ENCODE measurements at places on chromosomes 1 and 21.
A peak's percentile ranks its signal among the peaks of the same experiment; 100 is the strongest.

- H3K4me3 ChIP-seq: no peak overlapping the region
- DNase-seq: no peak
- no peaks in the 10 kb centered on the region for H3K27me3 ChIP-seq
- no peaks in the 10 kb centered on the region for H3K4me1 ChIP-seq
- H3K36me3 ChIP-seq: no peaks in the 10 kb centered on the region
Measured at GRCh38 chr1:237851210-237851845, 39.4 kb downstream of the ZP4 start.

DNA sequence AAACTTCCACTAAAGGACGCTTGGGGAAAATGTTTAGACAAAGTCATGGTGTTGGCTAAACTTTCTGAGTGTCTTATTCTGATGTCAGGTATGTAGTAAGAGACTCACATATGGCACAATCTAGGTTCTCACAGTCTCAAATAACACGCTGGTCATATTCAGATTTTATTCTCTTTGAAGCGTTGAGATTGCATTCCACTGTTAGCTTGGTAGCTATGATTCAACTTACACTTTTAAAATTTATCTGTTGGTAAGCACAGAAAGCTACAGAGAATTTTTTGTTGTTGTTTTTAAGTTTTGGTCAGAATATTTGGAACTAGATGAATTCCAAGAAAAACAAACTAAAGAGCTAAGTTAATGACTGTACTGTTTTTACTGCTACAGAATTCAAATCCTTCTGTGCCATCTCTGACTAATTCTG is 126.7 kb downstream of the PRRX1 start:
- no peaks in the 10 kb centered on the region for H3K4me1 ChIP-seq
- H3K4me3 ChIP-seq: no peak overlapping the region
- H3K36me3 ChIP-seq: no peaks in the 10 kb centered on the region
- no peaks in the 10 kb centered on the region for H3K27me3 ChIP-seq
- DNase-seq: no peak
- no peak overlapping the region for H3K27ac ChIP-seq

- H3K27ac ChIP-seq: peak overlapping the region; percentile 75
- peaks cover 22% of the 10 kb centered on the region for H3K4me1 ChIP-seq
- H3K27me3 ChIP-seq: no peaks in the 10 kb centered on the region
- no peak for DNase-seq
Measured at GRCh38 chr1:118339400-118340124, 154.5 kb upstream of the SPAG17 start.

- peaks cover 15% of the 10 kb centered on the region for H3K4me1 ChIP-seq
- H3K27me3 ChIP-seq: peaks cover 19% of the 10 kb centered on the region
- peak overlapping the region; percentile 40 for H3K27ac ChIP-seq
- no peak for DNase-seq
Measured at GRCh38 chr1:10943991-10944730, 68.3 kb upstream of the TARDBP start.

- H3K36me3 ChIP-seq: peaks cover 88% of the 10 kb centered on the region
- no peak overlapping the region for H3K4me3 ChIP-seq
- no peak for DNase-seq
- H3K4me1 ChIP-seq: no peaks in the 10 kb centered on the region
- H3K27me3 ChIP-seq: no peaks in the 10 kb centered on the region
Measured at GRCh38 chr21:46203203-46203600, 18.9 kb upstream of the SPATC1L start.

DNA sequence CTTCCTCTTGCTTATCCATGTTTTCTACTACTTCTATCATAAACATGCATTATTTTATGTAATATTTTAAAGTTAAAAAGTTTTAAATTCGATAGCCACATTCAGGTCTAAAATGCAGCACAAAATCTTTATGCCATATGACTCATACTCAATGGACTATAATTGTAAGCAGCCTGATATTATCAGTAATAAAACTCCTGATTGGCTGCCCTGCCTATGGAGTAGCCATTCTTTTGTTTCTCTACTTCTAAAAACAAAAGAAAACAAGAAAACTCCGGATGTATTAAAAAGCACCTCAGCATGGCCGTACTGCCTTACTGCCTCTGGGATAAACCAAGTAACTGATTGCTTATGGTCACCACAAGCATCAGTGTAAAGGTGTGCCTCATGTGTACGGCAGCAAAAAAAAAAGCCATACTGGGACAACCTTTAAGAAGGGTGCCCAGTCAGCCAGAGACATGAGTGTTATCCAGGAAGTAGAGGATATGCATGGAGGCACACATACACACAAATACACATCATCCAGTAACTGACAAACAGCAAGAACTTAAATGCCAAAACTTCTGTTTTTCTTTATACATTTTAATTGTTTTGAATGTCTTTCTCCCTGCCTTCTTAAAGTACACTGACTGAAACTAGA is 9.2 kb downstream of the SLC35D1 start:
- no peak overlapping the region for H3K4me3 ChIP-seq
- no peak overlapping the region for H3K27ac ChIP-seq
- no peaks in the 10 kb centered on the region for H3K27me3 ChIP-seq
- DNase-seq: no peak
- no peaks in the 10 kb centered on the region for H3K4me1 ChIP-seq
- peaks cover 6% of the 10 kb centered on the region for H3K36me3 ChIP-seq

GRCh38 chr1:182460550-182460951 is 10.6 kb downstream of the RGSL1 start:
- no peaks in the 10 kb centered on the region for H3K4me1 ChIP-seq
- no peaks in the 10 kb centered on the region for H3K36me3 ChIP-seq
- H3K27ac ChIP-seq: no peak overlapping the region
- H3K27me3 ChIP-seq: no peaks in the 10 kb centered on the region

- H3K27ac ChIP-seq: no peak overlapping the region
- no peak for DNase-seq
- no peak overlapping the region for H3K4me3 ChIP-seq
- no peaks in the 10 kb centered on the region for H3K4me1 ChIP-seq
Measured at GRCh38 chr1:163173121-163173520, 29.6 kb downstream of the RGS5 start.

DNA sequence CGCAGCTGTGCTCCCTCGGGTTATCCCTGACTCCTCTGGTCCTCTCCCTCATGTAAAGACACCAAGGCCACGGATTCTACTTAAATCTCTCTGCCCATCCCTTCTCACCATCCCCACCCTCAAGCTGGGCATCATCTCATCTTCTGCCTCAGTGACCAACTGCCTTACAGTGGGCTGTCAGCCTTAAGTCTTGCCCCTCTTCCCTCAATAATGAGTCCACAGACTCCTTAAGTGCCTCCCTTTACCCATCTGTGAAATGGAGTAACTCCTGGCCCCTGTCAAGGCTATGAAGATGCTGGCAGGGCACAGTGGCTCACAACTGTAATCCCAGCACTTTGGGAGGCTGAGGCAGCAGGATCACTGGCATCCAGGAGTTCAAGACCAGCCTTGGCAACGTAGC is 12.1 kb downstream of the SH3BGRL3 start:
- no peak overlapping the region for H3K4me3 ChIP-seq
- H3K4me1 ChIP-seq: peaks cover 18% of the 10 kb centered on the region
- H3K27me3 ChIP-seq: no peaks in the 10 kb centered on the region
- no peak for DNase-seq
- no peaks in the 10 kb centered on the region for H3K36me3 ChIP-seq
- H3K27ac ChIP-seq: peak overlapping the region; percentile 37

GRCh38 chr1:203476216-203476814 is 709 bp downstream of the PRELP start:
- H3K4me1 ChIP-seq: peaks cover 31% of the 10 kb centered on the region
- peak overlapping the region; percentile 88 for H3K27ac ChIP-seq
- no peaks in the 10 kb centered on the region for H3K36me3 ChIP-seq

GRCh38 chr21:46254208-46254975 is 25.8 kb upstream of the LSS start:
- DNase-seq: no peak
- H3K36me3 ChIP-seq: peaks cover 52% of the 10 kb centered on the region
- no peak overlapping the region for H3K27ac ChIP-seq
- no peaks in the 10 kb centered on the region for H3K4me1 ChIP-seq
- no peak overlapping the region for H3K4me3 ChIP-seq

- H3K27me3 ChIP-seq: no peaks in the 10 kb centered on the region
- no peak for DNase-seq
- no peaks in the 10 kb centered on the region for H3K4me1 ChIP-seq
Measured at GRCh38 chr1:100905181-100905580, 9.3 kb downstream of the SLC30A7 start.

- no peak for DNase-seq
- peaks cover 19% of the 10 kb centered on the region for H3K36me3 ChIP-seq
- no peak overlapping the region for H3K4me3 ChIP-seq
Measured at GRCh38 chr1:44227211-44227610, 13.9 kb downstream of the DMAP1 start.

- no peak for DNase-seq
- H3K27ac ChIP-seq: no peak overlapping the region
- H3K27me3 ChIP-seq: no peaks in the 10 kb centered on the region
- no peak overlapping the region for H3K4me3 ChIP-seq
Measured at GRCh38 chr21:45219517-45219916, 68.2 kb downstream of the POFUT2 start.

DNA sequence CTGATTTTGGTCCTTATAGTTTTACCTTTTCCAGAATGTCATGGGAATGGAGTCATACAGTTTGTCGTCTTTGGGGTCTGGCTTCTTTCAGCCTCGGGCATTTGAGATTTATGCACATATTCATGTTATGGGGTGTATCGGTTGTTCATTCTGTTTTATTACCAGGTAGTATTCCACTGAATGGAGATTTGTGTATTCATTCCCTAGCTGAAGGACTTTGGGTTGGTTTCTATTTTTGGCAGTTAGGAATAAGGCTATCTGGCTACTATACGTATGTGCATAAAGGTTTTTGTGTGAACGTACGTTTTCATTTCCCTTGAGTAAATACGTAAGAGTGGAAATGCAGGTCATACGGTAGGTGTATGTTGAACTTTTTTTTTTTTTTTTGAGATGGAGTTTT is 65.1 kb downstream of the ACTL8 start:
- H3K36me3 ChIP-seq: no peaks in the 10 kb centered on the region
- no peak overlapping the region for H3K27ac ChIP-seq
- no peak overlapping the region for H3K4me3 ChIP-seq
- H3K4me1 ChIP-seq: no peaks in the 10 kb centered on the region

GRCh38 chr21:46555678-46556077 is 49.2 kb downstream of the S100B start:
- H3K4me1 ChIP-seq: no peaks in the 10 kb centered on the region
- H3K36me3 ChIP-seq: peaks cover 100% of the 10 kb centered on the region
- DNase-seq: no peak
- H3K4me3 ChIP-seq: no peak overlapping the region
- H3K27me3 ChIP-seq: no peaks in the 10 kb centered on the region
- no peak overlapping the region for H3K27ac ChIP-seq

DNA sequence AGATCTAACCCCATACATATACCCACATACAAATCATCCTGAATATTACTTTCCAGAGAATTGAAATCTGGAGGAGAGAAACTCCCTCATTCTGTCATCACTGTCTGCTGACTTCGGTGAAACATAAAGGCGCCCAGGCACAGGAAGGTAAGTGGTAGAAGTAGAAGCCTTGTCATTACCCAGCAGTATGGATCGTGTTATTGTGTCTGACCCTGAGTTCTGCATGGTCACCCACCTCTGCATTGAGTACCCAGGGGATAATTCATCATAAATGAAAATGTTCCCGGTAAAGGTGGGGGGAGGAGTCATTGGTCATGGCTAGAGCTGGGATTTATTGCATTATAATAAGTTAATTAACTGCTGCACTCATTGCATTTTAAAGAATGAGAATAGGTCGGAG is 342.6 kb upstream of the PKN2 start:
- DNase-seq: no peak
- no peak overlapping the region for H3K4me3 ChIP-seq
- no peaks in the 10 kb centered on the region for H3K36me3 ChIP-seq
- no peak overlapping the region for H3K27ac ChIP-seq

All from esophagus squamous epithelium (tissue), 5 donors.